ENCODE measurements at places on chromosomes 3 and 15. TPM values are rescaled to one million over a fixed set of nuclear protein-coding genes. Genes with fewer than 3 reads are reported as not detected.

Gene EDEM1
- total RNA-seq = 42.6 TPM

Gene RPP14
- total RNA-seq = 11.0 TPM

GRCh38 chr3:123804676-123805075 lies 79.5 kb downstream of the MYLK start:
- no peak overlapping the region for H3K27ac ChIP-seq
- H3K36me3 ChIP-seq = no peaks in the 10 kb centered on the region
- no peaks in the 10 kb centered on the region for H3K4me1 ChIP-seq
- H3K4me3 ChIP-seq = no peak overlapping the region
- no peaks in the 10 kb centered on the region for H3K27me3 ChIP-seq

- H3K27me3 ChIP-seq = no peaks in the 10 kb centered on the region
- no peaks in the 10 kb centered on the region for H3K36me3 ChIP-seq
- no peak for DNase-seq
- H3K27ac ChIP-seq = no peak overlapping the region
- H3K4me3 ChIP-seq = no peak overlapping the region
- no peaks in the 10 kb centered on the region for H3K4me1 ChIP-seq
Measured at GRCh38 chr3:111080413-111080812, 8.8 kb downstream of the NECTIN3 start.

DNA sequence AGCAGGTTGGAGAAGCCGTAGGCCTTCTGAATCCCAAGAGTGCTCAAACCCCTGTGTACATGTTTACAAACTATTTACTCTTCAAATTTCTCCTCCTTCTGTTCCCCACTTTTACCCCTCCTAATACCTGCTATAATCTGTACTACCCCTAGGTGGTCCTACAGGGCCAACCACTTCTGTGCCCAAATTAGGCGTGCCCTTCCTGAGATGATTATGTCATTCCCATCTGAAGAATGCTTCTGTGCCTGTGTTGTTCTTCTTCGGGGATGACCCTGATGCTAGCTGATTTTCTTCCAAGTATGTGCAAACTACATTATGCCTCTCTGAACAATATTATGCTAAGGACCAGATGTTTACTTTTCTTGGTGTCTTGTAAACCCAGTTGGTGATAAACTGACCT lies 20.5 kb downstream of the RBP2 start:
- H3K4me3 ChIP-seq = no peak overlapping the region
- H3K27me3 ChIP-seq = no peaks in the 10 kb centered on the region
- no peaks in the 10 kb centered on the region for H3K4me1 ChIP-seq
- no peak for DNase-seq
- H3K27ac ChIP-seq = no peak overlapping the region

- no peaks in the 10 kb centered on the region for H3K27me3 ChIP-seq
- H3K4me1 ChIP-seq = no peaks in the 10 kb centered on the region
- DNase-seq = no peak
- H3K4me3 ChIP-seq = no peak overlapping the region
- H3K36me3 ChIP-seq = no peaks in the 10 kb centered on the region
Measured at GRCh38 chr15:30962659-30963058, 28.8 kb downstream of the MTMR10 start.

GRCh38 chr15:41492597-41493204 lies 973 bp upstream of the ITPKA start:
- H3K27me3 ChIP-seq = peaks cover 25% of the 10 kb centered on the region
- H3K4me1 ChIP-seq = peaks cover 14% of the 10 kb centered on the region
- H3K4me3 ChIP-seq = peak overlapping the region; percentile 67
- peak overlapping the region; percentile 49 for H3K27ac ChIP-seq
- no peak for DNase-seq
- H3K36me3 ChIP-seq = no peaks in the 10 kb centered on the region

DNA sequence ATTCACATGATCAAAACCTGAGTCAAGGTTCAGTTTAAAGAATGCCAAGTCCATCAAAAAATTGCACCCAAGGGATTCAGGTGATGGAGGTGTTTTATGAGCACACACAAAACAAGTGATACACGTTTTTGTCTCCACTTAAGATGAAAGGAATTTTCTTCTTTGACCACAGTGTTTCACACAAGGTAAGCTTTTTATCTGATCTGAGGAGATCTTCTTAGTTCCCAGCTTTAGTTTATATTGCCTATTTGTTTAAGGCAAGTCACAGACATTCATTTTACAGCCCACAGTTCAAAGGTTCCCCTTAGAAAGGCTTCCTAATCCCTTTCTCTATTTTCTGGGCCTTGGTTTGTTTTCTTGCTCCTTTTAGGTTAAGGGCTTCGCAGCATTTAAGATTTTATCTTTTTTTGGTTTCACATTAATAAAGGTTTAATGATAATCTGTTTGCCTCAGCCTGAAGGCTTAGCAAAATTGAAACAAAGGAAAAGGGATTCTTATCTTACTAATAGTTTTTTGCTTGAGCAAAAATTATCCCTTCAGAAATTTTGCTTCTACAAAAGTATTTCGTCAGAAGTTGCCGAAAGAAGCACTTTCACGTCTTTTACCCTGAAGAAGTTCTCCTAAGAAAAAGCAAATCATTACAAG lies 420.5 kb upstream of the NAALADL2 start:
- H3K36me3 ChIP-seq = no peaks in the 10 kb centered on the region
- no peaks in the 10 kb centered on the region for H3K27me3 ChIP-seq
- no peak overlapping the region for H3K4me3 ChIP-seq
- H3K27ac ChIP-seq = peak overlapping the region; percentile 54
- no peak for DNase-seq
- H3K4me1 ChIP-seq = no peaks in the 10 kb centered on the region

- no peaks in the 10 kb centered on the region for H3K36me3 ChIP-seq
- no peaks in the 10 kb centered on the region for H3K27me3 ChIP-seq
- DNase-seq = no peak
- H3K27ac ChIP-seq = no peak overlapping the region
- H3K4me1 ChIP-seq = no peaks in the 10 kb centered on the region
Measured at GRCh38 chr3:183369627-183370026, 58.8 kb downstream of the MCF2L2 start.
